Inflammatory macrophage (primary cell): ENCODE measurements at places on chromosomes 7 and 10.

GRCh38 chr10:117165538-117166417 is 27.7 kb upstream of the VAX1 start:
- DNase-seq = peak; percentile 65

- no peak for DNase-seq
Measured at GRCh38 chr10:63554657-63555056, 33.5 kb downstream of the REEP3 start.

- no peak for DNase-seq
Measured at GRCh38 chr7:7695111-7695817, 23.1 kb downstream of the RPA3 start.

DNA sequence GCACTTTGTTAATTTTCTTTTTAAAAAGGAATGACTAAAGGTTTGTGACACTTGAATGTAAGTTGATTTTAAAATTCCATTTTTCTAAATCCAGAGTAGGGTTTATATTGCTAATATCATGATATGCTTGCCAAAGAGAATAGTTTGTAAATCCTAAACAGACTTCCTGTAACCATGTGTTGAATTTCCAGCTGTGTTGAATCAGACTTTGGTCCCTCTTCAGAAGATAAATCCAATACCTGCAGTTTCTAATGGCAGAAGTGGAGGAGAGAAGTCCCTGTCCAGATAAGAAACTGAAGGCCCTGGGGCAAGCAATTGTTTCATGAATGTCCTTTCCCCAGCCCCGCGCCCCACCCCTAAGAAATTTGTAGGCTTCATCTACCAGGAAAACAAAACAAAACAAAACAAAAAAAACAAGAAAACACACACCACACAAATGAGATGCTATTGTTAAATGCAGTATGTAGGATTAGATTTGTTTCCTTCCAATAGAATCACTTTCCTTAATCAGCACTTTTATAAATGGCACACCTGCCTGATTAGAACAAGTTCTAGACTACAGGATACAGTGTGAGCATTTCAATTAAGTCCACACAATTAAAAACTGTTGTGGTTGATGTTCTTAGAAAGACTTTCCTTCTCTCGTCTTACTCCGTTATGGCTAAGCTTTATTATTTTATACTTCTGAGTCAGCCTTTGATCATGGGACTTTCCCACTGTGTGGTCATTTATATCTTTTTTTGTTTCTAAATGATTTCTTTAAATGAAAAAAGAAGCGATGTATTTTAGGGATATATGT is 122.8 kb downstream of the KAT6B start:
- no peak for DNase-seq

DNA sequence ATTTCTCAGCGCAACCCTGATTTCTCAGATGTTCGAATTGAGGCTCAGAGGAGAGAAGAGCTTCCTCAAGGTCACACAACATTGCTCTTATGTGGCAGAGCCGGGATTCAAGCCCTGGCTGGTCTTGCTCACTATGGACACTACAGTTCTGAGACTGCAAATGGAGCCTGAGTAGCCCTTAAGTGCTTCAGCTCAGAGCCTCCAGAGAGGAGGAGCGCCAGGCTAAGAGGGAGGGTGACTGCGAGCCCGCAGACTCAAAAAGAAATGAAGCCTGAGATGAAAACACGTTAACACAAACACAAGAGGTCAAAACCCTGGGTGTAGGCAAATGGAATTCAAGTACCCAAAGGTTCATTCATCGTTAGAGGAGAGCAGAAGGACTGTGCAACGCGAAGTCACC is 13.9 kb downstream of the ARHGAP22 start:
- no peak for DNase-seq

DNA sequence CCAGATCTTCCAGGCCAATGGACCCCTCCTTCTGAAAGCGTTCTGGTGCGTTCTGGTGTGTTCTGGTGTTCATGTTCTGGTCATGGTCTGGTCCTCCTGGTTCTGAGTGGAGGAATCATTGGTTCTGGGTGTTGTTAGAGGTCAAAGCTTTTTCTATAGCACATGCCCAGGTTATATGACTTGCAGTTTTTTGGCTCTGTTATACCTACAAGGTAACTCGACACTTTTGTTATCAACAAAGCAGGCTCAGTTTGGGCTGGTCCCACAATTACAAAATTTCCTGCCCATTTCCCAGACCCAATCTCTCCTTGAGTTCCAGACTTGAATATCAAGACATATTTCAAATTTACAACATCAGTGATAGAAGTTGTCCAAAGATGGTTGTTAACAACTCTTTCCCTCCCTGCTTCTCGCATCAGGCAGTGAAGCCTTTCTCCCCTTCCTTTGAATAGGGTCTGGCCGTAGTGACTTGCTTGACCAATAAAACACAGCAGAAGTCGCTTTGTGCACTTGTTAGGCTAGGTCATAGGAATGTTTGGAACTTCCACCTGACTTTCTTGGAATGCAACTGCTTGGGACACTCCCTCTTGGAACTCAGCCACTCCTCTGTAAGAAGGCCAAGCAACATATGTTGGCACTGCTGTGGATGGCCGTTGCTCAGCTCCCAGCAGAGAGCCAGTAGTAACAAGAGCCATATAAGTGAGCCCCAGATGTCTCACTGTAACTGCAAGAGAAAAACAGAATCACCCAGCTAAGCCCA is 83.1 kb upstream of the STEAP1B start:
- no peak for DNase-seq
